ENCODE measurements at places on chromosomes 7 and 10.

DNA sequence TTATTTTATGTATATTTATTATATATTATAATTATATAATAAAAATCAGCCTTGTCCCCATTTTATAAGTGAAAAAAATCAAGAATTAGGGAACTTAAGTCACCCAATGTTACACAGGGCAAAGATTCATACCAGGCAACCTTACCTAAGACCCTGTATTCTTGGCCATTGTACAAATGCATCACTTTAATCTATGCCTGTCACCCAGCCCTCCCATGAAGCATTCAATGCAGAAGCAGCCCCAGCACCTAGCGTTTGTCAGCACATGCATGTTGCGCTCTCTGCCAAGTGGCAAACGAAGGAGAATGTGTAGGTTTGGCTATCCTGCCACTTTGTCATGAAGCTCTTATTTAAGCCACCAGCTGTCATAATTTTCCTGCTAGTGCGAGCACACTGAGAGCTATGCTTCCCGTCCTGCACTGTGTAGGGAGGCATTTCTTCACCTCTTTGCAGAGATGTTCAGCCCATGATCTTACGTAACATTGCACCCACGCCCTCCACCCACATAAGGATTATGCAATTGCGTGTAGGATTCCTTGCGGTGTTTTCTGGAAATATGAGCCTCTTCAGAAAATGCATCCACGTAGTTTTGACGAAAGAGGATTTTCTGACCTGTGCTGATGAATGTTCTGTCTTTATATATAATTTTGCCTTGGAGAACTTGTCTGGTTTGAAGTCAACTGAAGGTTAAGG is 7.7 kb upstream of the COBL start:
- no peak for DNase-seq

DNA sequence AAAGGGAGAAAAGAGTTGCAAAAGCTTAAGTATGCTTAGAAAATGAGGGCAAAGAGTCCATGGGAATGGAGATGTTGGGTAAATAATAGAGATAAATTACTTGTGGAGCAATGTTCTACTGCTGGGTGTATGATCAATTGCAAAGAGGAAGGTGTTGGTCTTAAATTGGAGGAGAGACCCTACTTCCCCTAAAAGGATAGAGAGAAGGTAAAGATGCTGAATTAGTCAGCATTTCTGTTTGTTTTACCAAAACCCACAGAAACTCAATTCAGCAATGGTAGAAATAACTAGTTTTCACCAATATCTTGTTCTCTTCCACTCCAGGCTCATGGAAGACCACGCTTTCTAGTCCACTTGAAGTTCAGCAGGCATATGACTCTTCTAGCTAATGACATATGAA is 32.1 kb downstream of the ASB4 start:
- no peak for DNase-seq

DNA sequence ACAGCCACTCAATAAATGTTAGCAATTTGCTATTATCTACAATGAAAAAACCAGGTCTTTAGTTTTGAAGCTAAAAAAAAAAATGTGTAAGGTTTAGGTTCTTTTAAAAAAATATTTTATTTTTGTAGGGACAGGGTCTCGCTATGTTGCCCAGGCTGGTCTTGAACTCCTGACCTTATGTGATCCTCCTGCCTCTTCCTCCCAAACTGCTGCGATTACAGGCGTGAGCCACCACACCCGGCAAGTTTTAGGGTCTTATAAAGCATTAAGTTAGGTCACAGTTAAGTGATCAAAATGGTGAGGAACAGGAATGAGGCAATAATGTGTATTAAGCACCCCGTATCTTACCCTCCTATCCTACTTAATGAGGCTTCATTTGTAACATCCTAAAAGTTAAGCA is 774 bp downstream of the SEM1 start:
- no peak for DNase-seq

DNA sequence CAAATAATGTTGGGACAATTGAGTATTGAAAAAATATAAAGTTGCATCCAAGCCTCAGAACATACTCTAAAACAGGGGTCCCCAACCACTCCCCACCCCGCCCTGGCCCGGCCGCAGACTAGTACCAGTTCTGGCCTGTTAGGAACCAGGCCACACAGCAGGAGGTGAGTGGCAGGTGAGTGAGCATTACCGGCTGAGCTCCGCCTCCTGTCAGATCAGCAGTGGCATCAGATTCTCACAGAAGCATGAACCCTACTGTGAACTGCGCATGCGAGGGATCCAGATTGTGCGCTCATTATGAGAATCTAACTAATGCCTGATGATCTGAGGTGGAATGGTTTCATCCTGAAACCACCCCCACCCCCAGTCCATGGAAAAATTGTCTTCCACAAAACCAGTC is 19.4 kb downstream of the HIPK2 start:
- DNase-seq: no peak

DNA sequence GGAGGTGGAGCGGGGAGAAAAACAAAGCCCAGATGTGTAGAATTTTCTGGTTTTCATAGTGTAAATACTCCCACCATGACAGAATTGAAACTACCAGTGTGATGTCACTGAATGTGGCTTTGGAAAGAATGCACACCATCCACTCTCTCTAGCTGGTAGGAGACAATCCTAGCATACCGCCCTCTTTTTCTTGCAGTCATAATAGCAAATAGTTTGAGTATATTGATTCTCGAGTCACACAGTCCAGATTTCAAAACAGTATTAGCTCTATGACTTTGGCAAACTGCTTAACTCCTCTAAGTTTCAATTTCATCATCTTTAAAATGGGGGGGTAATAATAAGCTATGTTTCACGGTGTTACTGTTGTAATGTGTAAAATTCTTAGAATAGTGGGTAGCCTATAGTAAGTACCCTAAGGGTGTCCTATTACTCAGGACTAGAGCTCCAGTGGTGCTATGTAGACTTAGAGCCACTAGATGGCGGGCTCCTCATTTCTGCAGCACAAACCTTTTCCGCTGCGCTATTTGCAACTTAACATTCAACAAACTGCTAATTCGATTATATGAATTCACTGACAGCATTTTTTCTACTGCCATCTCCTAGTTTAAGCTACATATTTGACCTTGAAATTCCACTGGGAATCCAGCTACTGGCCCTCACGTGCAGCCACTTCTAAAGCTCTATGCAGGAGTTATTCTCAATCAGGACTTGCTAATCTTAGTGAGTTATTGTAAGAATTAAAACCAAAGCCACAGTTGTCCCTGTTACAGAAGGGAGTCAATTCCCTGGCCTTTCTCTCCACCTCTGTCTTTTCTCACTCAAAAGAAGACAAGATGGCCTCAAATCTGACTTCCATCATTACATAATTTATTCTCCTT is 18.7 kb downstream of the TAS2R40 start:
- DNase-seq: peak; percentile 70

- DNase-seq: no peak
Measured at GRCh38 chr10:51861731-51862130, 162.3 kb upstream of the CSTF2T start.

- DNase-seq: no peak
Measured at GRCh38 chr7:585873-586272, 66.2 kb upstream of the PDGFA start.

Data from NT2/D1 (cell line).